ENCODE measurements at places on chromosomes 2 and 18.

DNA sequence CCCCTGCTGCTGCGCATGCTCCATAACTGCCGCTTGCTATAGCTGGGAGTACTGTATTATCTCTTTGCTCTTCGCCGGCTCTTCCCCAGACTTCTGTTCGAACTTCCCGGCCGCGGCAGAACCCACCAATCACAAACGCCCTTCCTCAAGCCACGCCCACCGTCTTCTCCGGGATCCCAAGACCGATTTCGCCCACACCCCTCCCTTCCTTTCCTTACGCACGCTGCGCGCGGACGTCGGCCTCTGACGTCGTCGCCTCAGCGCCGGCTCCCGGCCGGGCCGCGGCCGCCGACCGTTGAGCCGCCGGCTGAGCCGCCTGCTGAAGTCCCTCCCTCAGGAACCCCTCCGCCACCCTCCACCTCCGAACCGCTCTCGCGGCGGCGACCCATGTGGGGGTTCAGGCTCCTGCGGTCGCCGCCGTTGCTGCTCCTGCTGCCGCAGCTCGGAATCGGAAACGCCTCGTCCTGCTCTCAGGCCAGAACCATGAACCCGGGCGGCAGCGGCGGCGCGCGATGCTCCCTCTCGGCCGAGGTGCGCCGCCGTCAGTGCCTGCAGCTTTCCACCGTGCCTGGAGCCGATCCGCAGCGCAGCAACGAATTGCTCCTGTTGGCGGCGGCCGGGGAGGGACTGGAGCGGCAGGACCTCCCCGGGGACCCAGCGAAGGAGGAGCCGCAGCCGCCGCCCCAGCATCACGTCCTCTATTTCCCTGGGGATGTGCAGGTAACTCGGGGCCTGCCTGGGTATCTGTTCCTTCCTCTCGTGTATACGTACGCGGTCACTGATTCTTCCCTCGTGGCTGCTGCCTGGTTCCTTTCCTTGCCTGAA, at the start of gene C2orf69:
Gene C2orf69 (plus strand): TSS at position 242 of the 825 bp plus-strand sequence. CDS start 146 bp downstream, at position 388.
- peak; percentile 97 for DNase-seq

DNA sequence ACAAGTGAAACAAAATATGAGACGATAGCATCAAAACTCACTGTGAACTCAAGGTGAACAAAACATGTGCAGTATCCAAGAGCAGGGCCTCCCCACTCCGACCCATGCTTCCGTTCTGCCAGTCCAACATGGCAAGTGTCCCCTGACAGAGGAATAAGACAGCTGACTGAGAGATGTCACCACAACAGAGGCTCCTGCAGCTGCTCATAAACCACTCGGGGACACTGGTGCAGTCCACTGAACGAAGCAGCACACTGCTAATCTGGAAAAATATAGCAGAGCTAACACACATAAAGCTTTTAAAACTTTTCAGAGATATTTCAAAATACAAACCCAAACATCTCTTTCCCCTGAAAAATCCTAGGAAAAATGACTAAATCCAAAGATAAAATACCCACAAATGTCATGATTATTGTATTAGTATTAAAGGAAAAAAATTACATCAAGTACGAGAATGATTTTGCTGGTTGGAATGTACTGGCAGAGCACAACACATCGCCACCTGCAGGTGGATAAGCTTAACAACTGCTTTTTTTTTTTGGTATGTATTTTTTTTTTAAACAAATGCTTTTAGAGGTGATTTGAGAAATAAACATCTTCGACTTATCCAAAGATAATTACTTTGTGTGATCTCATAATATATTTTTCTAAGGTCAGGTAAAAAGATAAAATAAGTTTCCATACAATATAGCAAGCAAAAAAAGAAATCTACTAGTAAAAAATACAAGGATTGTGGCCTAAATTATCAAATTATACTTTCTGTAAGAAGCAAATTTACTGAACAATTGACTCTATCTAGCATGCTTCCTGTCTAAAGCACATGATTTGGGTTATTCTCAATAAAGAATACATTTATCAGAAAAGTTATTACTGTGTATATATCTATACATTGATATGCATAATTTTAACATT, 18.6 kb downstream of the THADA start:
- DNase-seq, result no peak

GRCh38 chr2:161780881-161781280, 156.7 kb downstream of the SLC4A10 start:
- no peak for DNase-seq

- DNase-seq, result no peak
Observed at GRCh38 chr2:203532957-203533658, 2.0 kb downstream of the RAPH1 start.

DNA sequence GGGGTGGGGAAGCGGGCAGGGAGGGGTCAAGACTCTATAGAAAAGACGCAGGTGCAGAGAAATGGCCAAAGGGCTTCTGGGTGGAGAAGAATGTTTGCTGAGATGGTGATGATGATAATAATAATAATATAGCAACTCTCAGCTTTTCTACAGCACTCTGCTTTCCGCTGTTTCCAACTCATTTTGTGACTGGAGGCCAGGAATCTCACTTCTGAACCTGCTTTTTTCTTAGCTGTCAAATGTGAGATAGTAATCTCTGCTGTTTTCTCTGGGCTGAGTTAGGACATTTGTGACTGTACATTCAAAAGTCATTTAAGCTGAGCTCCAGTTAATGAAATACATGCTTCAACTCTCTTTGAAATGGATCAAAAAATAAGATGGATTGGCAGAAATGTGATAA, 58.4 kb downstream of the TNS1 start:
- no peak for DNase-seq

DNA sequence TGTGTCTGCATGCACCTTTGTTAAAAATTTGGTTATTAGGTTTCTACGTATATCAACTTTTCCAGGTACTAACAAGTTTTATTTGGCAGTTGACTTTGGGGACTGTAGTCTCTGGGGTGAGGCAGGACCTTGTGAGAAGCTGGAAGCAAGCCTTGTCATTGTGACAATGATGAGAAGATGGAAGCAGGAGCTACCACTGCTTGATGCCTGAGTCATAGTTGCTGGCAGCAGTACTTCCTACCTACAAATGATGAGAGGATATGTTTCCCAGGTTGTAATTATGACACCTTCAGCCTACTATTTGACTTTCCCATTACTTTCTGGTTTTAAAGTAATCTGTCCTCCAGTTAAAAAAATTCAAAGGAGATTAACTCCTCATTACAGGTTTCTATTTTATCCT, 516.3 kb downstream of the NRXN1 start:
- no peak for DNase-seq

- DNase-seq, result no peak
Observed at GRCh38 chr2:641872-642815, 35.1 kb downstream of the TMEM18 start.

DNA sequence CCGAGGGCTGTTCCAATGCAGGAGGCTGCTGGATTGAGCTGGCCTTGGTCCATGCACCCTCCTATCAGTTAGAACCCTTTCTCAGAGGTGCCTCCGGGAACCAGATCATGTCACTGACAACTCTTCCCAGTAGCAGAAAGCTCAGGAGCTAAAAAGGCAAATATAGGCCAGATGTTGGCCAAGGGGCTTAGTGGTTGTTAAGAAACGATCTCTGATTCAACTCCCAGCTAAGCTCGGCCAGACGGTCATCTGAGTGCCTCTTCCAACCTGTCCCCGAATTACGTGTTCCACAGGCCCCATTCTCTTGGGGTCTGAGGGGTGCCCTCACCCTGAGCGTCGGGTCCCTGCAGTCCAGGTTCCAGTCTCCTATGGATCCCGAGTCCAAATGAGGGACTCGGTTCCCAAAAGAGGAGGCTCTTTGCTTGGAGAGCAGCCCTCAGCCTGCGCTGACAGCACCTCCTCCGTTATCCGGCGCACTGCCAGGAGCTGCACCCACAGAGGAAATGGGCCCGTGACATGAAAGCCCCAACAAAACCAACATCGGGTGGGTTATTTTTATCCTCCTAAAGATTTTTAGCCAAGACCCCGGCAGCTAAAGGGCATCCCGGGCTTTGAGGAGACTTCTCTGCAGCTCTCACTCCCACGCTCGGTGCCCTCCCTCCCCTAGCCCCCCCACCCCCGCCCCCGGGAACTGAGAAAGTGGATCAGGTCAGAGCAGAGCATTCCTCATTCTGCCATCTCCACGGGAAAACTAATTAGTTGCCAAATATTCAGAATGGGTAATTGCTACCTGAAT, 106.6 kb upstream of the ID2 start:
- DNase-seq, result no peak

DNA sequence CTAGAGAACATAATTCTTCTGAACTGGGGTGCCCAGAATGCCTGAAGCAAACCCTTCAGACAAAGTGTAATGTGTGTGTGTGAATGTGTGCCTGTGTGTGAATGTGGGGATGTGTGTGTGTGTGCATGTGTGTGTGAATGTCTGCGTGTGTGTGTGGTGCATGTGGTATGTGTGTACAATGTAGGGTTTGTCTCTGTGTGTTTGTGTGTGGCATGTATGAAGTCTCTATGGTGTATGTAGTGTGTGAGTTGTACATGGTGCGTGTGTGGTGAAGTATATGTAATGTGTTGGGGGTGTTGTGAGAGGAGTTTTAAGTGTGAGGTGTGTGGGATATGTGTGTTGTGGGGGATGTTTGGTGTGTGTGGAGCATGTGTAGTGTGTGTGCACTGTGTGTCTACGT, 129.3 kb upstream of the SOX11 start:
- no peak for DNase-seq

- DNase-seq, result no peak
Observed at GRCh38 chr2:217160978-217161973, 301.4 kb upstream of the TNP1 start.

DNA sequence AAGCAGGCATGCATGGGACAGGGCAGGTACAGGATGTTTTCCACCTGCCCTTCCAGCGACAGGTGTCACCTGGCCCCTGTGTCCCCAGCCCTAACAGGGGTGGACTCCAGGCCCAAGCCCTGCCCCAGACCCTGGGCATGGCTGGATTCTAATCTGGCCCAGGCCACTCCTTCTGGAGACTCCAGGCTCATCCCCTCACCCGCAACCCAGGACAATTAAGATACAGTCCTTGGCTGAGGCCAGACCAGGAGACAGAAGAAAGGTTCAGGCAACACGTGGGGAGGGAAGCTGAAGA, 9.5 kb downstream of the BIN1 start:
- DNase-seq, result peak; percentile 46

DNA sequence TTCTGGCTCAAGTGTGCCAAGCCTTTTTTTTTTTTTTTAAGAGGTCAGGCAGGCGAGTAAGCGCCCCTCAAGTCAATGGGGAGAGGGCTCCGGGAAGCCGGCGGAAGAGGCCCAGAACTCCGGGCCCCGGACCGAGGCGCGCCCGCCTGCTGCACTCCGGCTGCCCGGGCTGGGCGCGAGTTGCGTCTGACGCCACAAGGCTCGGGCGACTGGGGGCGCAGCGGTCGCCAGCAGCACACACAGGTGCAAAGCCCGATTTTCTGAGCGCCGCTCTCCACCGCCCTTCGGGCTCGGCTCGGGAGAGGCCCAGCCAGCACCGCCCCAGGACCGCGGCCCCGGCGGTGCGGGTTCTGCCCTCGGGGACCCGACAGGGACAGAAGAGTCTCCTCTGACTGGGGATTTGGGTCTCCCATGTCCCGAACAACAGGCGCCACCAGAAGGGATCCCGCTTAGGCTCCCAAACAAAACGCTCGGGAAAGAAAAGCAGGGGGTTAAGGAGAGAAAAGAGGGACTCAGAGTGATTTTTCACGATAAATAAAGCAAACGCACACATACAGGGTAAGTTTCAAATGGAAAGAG, 787 bp downstream of the ERBB4 start:
- DNase-seq, result peak; percentile 76

DNA sequence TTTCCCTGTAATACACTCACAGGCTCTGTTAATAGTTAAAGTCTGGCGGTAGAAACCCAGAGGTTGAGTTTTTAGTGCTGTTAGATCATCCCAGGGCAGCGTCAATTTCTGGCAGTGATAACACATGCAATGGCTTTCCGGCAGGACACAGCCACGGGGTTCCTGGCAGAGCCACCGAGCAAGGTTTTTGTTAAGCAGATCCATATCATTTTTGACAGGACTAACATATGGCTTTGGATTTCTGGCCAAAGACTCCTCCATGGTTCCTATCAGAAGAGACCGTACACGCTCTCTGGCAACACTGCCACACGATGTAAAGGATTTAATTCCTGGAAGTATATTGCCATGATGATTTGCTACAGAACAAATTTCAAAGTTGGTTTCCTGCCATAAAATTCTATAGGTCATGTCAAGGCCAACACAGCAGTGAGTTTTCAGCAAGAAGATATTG, 854.3 kb downstream of the LRRTM4 start:
- DNase-seq, result no peak

GRCh38 chr2:158726911-158727592, 68.1 kb upstream of the DAPL1 start:
- DNase-seq, result no peak

DNA sequence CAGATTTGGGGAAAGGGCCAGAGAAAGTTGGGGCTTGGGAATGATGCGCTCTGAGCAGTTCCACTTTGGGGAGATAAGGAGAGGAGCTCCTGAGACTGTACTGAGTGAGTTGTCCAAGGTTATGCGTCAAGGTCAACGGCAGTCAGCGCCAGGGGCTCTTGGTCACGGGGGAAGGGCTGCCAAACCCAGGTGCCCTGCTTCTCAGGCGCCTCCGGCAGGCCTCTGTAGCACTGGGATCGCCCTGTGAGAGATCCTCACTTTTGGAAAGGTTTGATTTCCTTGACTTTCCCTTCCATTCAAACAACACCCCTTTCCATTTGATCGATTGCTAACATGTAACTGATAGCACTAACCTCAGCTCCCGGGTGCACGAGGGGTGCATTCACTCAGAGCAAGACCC, 136.5 kb upstream of the SOX11 start:
- DNase-seq, result no peak
